Endothelial cell of umbilical vein (primary cell): ENCODE measurements at places on chromosomes 4 and X. TPM values are rescaled to one million over a fixed set of nuclear protein-coding genes. Genes with fewer than 3 reads are reported as not detected.

SOWAHB gene
- total RNA-seq, result not detected in 2 replicates

SPOCK3 gene
- total RNA-seq, result not detected in 2 replicates

SPANXD gene
- total RNA-seq, result not detected in 2 replicates

DMRTC1 gene
- not detected in 2 replicates for total RNA-seq

FABP2 gene
- total RNA-seq, result not detected in 2 replicates

TRMT44 gene
- total RNA-seq, result 17.3 and 20.7 TPM in 2 replicates

SHROOM4 gene
- total RNA-seq, result 57.5 and 58.7 TPM in 2 replicates

GRIA3 gene
- total RNA-seq, result not detected in 2 replicates

TMSB15A gene
- total RNA-seq, result 6.0 and 6.7 TPM in 2 replicates

MAGEB17 gene
- not detected in 2 replicates for total RNA-seq

FREM3 gene
- total RNA-seq, result 0.04 and 0.05 TPM in 2 replicates

PABPC1L2B gene
- total RNA-seq, result not detected in 2 replicates

CDK16 gene
- 99.2 and 99.9 TPM in 2 replicates for total RNA-seq

CNGA1 gene
- total RNA-seq, result not detected in 2 replicates

GAGE1 gene
- not detected in 2 replicates for total RNA-seq

SNCA gene
- total RNA-seq, result 116 and 124 TPM in 2 replicates

WDFY3 gene
- 89.7 and 113 TPM in 2 replicates for total RNA-seq

ABCD1 gene
- 12.9 and 14.3 TPM in 2 replicates for total RNA-seq

S100G gene
- not detected in 2 replicates for total RNA-seq

MAP3K15 gene
- 0.09 TPM in 1 of 2 replicates, not detected in the other for total RNA-seq

PF4V1 gene
- total RNA-seq, result not detected in 2 replicates

NPY2R gene
- not detected in 2 replicates for total RNA-seq

NOCT gene
- total RNA-seq, result 20.1 and 20.7 TPM in 2 replicates

CCDC120 gene
- total RNA-seq, result 5.7 and 6.4 TPM in 2 replicates

ARHGEF9 gene
- total RNA-seq, result 12.9 and 14.9 TPM in 2 replicates

AFM gene
- not detected in 2 replicates for total RNA-seq

IQSEC2 gene
- total RNA-seq, result 9.4 and 9.9 TPM in 2 replicates

UTP3 gene
- 32.8 and 34.7 TPM in 2 replicates for total RNA-seq

VCX2 gene
- not detected in 2 replicates for total RNA-seq

PGRMC1 gene
- total RNA-seq, result 59.2 and 61.8 TPM in 2 replicates

GYG2 gene
- 0.22 TPM in 1 of 2 replicates, not detected in the other for total RNA-seq

C4orf36 gene
- 0.66 TPM in 1 of 2 replicates, not detected in the other for total RNA-seq

CCDC160 gene
- total RNA-seq, result not detected in 2 replicates

ARHGAP24 gene
- 79.4 and 87.5 TPM in 2 replicates for total RNA-seq

SSX4 gene
- not detected in 2 replicates for total RNA-seq

MTNR1A gene
- total RNA-seq, result not detected in 2 replicates

BEX5 gene
- not detected in 2 replicates for total RNA-seq

GLRA2 gene
- not detected in 2 replicates for total RNA-seq

SSX4B gene
- not detected in 2 replicates for total RNA-seq

SYTL5 gene
- total RNA-seq, result not detected in 2 replicates

TCP11X2 gene
- not detected in 2 replicates for total RNA-seq

TLR10 gene
- not detected in 2 replicates for total RNA-seq

FMR1NB gene
- total RNA-seq, result not detected in 2 replicates

EDNRA gene
- total RNA-seq, result not detected in 2 replicates

LDB2 gene
- 80.9 and 127 TPM in 2 replicates for total RNA-seq

TMEM154 gene
- total RNA-seq, result 43.6 and 50.0 TPM in 2 replicates
